ENCODE measurements at places on chromosomes 13 and 19.

DNA sequence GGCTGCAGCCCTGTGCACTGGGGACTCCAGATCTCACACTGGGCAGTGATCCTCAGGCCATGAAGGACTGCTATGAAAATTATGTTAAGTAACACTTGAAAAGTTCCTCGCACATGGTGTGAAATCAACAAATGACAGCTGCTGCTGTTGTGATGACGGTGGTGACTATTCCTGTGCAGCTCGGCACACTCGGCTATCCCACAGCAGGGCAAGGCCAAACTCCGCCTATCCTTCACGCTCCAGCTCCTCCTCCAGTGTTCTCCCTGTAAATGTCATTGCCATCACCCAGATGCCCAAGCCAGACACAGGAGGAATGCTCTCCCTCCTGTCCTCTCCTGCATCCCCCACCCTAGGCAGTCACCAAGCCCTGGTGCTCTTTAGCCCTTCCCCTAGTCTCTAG, 31.3 kb downstream of the GRIK5 start:
- DNase-seq = no peak

DNA sequence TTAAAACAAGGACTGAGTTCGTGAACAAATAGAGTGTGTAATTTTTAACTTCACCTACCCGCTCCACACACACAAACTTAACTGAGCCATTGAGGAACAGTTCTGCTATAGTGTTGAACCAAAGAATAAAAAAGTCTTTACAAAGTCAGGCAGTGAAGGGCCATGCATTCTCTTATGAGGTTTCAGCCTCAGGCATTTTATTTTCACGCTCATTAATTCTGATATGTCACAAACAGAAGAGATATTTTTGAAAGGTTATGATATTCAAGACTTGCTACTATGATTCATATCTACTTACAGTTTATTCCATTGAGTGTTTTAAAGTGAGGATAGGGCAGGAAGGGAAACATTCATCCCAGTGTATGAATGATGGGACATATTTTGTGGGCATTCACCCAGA, 282.2 kb downstream of the SLITRK5 start:
- no peak for DNase-seq

GRCh38 chr13:81058916-81059290, 718.0 kb upstream of the SPRY2 start:
- no peak for DNase-seq

DNA sequence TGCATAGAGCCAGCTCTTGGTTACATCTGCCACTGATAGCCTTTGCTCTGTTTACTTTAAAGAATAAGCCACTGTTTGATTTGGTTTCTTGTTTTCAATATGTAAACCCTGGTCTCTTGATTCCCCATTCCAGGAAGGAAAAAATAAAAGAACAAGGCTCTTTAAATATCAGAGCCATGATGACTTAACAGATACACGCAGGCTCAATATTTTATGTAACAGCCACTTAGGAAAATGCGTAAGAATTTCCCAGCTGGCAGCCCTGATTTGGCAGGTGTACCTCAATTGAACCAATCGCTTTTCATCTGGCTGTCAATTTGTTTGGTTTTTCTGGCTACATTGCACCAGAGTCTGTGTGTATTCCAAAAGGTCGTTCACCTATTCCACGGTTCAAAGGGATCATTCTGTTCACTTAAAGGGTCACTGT, 65.6 kb downstream of the IRS2 start:
- DNase-seq = no peak

DNA sequence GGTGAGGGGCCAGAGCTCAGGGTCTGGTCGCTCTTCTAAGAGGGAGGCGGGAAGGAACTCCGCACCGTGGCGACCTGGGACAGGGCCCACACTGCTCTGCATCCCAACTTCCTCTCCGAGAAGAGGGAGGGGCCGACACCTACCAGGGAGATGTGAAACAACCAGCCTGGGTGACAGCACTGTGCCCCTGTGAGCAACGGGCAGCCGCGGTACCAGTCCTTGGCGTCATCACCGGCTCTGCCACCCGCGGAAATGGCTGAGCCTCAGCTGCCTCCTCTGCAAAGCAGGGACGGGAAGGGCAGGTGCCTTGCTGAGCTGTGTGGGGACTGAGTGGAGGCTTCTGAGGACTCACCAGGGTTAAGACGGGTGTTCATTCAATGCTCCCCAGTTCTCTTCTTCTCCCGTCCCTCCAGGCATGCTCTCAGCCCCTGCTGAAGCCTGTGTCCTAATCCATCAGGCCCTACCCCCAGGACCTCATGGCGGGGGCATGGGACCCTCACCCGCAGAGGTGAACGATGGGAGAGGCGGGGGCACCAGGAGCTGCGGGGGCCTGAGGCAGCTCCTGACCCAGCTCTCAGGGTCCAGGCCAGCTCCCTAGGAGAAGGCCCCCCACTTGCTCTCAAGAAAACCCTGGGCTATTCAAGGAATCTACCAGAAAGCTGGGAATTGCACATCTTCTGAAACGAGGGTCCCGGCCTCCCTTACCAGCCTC, 9.3 kb downstream of the ZNF787 start:
- DNase-seq = peak; percentile 72

GRCh38 chr13:25652764-25653163, 281.0 kb downstream of the ATP8A2 start:
- DNase-seq = no peak

- no peak for DNase-seq
These were observed 4.6 kb upstream of the KBTBD6 start for GRCh38 chr13:41137241-41137640.

DNA sequence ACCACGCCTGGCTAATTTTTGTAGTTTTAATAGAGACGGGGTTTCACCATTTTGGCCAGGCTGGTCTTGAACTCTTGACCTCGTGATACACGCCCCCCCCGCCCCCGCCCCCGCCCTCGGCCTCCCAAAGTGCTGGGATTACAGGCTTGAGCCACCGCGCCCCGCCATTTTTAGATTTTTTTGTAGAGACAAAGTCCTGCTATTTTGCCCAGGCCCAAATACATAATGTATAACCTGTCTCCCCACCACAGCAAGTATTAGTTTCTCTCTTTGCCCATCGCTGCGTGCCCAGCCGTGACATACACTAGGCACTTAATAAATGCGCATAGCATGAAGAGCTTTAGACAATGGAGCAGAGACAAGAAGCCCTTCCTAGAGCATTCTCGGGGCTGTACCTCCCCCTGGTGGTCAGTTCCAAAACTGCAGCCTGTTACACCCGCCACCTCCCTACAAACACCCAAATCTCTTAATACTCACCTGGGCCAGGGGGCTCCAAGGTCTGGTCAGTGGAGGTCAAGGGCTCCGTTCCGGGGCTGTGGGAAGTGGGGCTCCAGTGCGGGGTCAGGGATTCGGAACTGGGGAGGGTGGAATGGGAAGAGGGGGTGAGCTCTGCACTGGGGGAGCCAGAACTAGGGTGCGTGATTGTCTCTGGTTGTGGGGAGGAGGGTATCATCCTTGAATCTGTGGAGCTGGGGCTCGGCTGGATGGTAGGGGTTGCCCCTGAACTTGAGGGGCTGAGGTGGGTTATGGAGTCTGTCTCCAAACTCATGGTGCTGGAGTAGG, 22.5 kb downstream of the IQCN start:
- DNase-seq = peak; percentile 94

GRCh38 chr13:25177012-25177411, 4.9 kb upstream of the AMER2 start:
- no peak for DNase-seq

GRCh38 chr13:39496506-39496905, 106.5 kb downstream of the LHFPL6 start:
- no peak for DNase-seq

DNA sequence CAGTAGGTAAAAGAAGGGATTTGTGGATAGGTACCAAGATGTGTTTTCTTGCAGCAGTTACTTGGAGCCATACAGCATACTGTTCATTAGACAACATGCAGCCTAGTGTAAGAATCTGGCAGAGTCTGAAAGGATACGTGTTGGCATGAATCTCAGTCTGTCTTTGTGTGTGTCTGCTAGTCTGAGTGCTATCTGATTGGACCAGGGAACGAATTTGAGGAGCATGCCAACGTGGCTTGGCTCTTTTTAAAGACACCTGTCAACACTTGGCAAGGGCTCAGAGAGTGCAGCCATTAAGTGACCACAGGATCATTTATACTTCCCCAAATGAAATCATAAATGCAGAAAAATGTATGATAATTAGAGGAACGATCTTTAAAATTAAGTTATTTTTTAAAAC, 27.6 kb upstream of the ATXN8OS start:
- no peak for DNase-seq

DNA sequence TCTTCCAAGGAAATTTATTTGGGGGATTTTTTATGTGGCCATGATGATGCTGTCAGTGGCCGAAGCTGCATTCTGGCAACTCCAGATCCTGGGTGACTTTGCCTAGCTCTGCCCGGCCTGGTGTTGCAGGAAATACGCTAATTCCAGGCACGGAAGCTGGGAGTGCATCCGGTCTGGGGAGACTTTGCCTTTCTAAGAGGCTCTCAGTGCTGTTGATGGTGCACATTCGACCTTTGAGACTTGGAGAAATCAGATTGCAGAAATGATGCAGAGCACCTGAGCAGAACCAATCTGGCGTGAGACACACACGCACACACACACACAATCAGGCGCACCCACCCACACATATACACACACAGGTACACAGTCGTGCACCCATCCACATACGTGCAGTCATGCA, 5.9 kb upstream of the TMEM255B start:
- no peak for DNase-seq

DNA sequence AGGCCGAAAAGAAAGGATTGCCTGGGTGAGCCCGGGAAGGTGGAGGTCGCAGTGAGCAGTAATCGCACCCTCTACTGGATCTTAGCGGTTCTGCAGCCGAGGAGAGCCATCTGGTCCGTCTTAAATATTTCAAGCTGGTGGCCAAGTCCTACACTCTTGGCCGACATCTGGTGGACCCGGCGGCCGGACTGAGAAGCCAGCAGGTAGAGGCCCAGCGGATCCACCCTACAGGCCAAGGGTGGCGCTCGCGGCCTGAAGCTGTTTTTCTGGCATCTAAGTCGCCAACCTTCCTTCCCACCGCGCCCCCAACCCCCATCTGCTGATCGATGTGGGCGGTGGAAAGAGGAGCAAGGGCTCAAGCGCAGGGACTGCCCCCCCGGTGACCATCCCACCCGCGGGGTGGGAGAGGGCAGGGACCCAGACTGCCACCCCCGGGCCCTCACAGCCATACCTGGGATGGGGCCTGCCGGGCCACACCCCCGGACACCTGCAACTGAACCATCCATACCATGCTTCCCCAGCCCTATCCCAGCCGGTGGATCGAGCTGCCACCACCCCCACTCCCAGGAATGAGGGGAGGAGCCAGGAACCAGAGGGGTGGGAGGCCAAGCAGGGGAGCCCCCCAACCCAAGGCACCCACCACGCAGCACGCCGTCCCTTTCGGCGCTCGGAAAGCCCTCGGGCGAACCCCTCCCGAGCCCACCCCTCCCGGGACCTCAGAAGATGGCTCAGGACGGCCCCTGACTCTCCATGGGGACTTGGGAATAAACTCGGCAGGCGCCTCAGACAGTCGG, 46.3 kb upstream of the ZNF730 start:
- DNase-seq = no peak

- DNase-seq = peak; percentile 75
These were observed 2.0 kb downstream of the ELF1 start for GRCh38 chr13:41017159-41017558.

GRCh38 chr13:35129500-35129899, 187.4 kb downstream of the NBEA start:
- no peak for DNase-seq

DNA sequence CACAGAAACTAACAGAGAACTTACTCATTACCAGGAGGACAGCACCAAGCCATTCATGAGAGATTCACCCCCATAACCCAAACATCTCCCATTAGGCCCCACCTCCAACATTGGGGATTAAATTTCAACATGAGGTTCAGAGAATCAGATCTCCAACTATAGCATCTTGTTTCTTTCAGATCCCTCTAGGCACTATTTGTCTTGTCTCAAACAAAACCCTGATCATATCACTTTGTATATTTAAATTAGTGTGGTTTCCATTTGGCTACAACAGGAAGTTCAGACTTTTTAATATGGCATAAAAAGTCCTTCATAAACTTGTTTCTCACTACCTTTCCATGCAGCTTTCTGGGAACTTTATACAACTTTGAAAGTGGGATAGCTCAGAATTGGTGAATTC, 699.0 kb upstream of the MIR17HG start:
- no peak for DNase-seq

- no peak for DNase-seq
These were observed 5.7 kb downstream of the ERFL start for GRCh38 chr19:41922585-41922984.

GRCh38 chr19:46306501-46306900, 9.7 kb downstream of the HIF3A start:
- no peak for DNase-seq

DNA sequence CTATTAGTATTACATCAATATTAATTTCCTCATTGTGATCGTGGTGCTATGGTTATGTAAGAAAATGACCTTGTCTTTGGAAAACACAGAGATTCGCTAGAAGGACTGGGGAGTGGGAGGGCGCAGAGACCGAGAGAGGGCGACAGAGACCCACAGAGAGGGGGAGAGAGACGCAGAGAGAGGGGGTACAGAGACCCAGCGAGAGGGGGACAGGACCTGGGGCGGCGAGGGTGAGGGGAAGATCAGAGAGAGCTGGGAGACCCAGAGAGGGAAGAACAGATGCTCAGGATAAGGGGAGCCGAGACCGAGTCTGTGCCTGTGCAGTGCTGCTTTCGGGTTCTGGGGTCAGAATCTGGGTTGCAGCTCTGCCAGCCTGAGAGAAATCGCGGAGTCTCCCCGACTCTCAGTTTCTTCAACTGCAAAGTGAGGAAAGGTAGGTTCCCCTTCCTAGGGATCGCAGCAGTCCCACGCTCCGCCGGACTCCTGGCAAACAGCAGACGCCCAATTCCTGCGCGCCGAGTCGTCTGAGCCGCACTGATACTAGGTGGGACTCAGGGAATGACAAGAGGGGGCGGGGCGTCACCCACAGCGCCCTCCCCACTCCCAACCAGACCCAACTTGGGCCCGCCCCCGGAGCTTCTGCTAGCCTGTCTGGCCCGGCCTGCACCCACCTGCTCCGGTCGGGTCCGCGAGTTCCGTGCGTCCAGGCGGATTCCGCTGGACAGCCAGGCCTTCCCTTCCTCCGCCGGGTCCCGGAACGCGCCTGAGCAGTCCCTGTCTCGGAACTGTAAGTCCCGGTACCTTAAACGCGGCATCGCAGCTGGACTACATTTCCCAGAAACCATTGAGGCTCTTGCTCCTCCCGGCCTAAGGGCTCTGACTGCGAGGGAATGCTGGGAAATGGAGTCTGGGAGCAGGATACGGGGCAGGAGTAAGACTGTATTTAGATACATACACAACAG, 15.3 kb downstream of the IZUMO2 start:
- DNase-seq = peak; percentile 86

- DNase-seq = no peak
These were observed 4.6 kb upstream of the NANOS3 start for GRCh38 chr19:13872339-13872694.

- DNase-seq = no peak
These were observed 320.8 kb downstream of the PCDH20 start for GRCh38 chr13:61094865-61095264.

DNA sequence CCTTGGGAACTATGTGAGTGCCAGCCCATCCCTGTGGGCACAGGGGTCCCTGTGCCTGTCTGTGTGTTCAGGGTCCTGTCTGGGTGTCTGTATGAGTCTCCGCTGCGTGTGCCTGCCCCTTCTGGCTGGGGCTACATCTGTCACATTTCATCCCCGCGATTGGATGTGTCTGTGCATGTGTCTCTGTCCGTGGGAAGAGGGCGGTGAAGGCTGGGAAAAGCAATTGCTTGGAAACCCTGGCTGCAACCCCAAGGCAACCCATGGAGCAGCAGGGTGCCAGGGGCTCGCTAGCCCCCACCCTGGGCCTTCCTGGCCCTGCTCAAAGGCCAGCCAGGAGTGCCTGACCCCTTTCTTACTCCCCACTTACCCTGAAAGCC, 1.4 kb downstream of the MAG start:
- DNase-seq = no peak

GRCh38 chr13:97559981-97560380, 126.0 kb downstream of the RAP2A start:
- DNase-seq = no peak
